ENCODE measurements at places on chromosomes 7 and 10.

DNA sequence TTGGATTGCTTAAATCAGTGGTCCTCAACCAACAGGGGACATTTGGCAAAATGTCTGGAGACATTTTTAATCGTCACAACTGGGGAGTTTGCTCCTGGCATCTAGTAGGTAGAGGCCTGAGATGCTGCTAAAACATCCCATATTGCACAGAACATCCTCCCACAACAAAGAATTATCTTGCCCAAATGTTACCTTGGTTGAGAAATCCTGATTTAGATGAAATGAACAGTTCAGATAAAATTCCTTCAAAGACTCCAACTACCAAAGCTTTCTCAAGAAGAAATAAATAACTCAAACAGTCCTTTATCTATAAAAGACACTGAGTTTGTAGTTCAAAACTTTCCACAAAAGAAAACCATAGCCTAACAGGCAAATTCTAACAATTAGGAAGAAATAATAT is 160.9 kb downstream of the SNX13 start:
- no peak for DNase-seq

DNA sequence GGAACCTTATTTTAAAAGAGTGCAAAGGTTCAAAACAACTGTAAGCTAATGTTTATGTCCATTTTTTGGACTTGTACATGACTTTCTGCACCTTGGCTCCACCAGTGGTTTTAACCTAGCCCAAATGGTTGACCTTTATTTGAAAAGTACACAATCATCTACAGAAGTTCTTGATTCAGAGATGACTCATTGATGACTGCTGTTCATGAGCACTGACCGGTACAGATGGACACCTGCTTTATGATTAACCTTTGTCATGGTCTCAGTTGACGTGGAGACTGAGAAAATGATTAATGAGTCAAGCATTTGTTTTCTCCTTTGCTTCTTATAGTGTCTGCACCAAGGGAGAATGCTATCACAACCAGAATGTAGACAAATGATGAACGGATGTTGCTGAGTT is 55.7 kb upstream of the PTER start:
- peak; percentile 11 for DNase-seq

- no peak for DNase-seq
Measured at GRCh38 chr7:141699860-141700259, 2.1 kb downstream of the DENND11 start.

GRCh38 chr7:26534649-26535482 is 243.2 kb downstream of the SNX10 start:
- no peak for DNase-seq

DNA sequence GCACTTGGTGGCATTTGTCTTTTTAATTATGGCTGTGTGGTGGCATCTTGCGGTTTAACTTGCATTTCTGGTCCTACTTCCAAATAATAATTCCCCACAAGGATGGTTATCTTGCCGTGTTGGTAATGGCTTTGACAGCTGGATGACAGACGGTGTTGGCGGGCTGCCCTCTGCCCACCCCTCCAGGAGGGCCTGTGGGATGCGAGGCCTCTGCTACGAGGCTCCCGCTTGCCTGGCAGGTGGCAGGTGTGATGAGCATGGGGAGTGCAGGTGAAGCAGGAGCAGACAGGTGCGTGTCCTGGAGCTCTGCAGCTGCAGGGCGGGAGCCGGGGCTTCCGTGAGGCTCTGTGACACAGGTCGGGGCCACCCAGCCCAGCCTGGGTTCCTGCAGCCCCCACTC is 11.8 kb downstream of the INPP5A start:
- no peak for DNase-seq

DNA sequence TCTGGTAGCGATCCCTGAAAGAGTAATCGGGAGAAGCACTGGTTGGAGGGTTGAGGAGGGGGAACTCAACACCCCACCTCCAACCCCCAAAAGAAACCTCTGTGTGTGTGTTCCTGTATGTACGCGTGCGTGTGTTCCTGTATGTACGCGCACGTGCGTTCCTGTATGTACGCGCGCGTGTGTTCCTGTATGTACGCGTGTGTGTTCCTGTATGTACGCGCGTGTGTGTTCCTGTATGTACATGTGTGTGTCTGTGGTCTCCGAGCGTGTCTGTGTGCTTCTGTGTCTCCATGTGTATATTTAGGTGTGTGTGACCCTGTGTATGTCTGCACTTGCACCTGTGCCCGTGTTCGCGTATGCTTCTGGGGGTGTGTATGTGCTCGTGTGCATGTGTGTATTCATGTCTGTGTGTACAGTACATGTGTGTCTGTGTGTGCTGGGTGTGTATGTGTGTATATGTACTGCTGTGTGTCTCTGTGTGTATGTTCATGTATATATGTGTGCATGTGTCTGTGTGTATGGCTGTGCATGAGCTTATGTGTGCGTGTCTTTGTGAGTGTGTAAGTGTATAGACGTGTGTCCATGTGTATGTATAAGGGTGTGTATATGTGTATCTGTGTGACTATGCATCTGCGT is 42.9 kb upstream of the KLF6 start:
- DNase-seq = no peak

GRCh38 chr10:11687357-11687771 is 54.8 kb upstream of the ECHDC3 start:
- DNase-seq = no peak

DNA sequence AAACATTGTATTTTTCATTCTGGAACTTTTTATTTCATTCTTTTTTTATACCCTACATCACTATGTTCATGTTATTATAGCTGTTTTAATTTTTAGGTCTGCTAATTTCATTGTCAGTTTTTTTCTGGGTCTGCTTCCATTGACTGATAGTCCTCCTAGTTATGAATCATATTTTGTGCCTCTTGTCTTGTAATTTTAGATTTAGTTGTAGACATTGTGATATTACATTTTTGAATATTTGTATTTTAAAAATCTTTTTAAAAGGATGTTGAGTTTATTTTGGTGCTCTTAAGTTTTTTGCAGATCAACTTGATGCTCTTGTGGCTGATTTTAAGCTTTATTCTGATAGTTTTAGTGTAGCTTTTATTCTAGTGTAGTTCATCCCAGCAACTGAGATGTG is 57.6 kb downstream of the BTRC start:
- DNase-seq = no peak

DNA sequence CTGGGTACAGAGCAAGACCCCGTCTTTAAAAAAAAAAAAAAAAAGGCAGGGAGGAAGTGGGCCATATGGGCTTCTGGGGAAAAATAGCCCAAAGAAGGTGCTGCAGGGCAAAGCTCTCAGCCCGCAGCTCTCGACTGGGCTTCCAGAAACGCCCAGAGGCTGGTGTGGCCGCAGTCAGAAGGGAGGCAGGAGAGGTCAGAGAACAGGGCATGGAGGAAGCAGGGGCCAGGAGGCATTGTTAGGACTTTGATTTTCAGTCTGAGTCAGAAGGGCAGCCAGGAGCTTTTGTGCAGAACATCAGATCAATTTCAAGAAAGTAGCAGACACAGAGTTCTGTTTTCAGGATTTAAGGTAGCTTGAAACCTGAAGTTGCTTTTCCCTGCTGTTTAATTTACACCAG is 35.3 kb upstream of the CYTH3 start:
- DNase-seq = no peak

- DNase-seq = no peak
Measured at GRCh38 chr7:137001478-137001877, 133.0 kb downstream of the CHRM2 start.

DNA sequence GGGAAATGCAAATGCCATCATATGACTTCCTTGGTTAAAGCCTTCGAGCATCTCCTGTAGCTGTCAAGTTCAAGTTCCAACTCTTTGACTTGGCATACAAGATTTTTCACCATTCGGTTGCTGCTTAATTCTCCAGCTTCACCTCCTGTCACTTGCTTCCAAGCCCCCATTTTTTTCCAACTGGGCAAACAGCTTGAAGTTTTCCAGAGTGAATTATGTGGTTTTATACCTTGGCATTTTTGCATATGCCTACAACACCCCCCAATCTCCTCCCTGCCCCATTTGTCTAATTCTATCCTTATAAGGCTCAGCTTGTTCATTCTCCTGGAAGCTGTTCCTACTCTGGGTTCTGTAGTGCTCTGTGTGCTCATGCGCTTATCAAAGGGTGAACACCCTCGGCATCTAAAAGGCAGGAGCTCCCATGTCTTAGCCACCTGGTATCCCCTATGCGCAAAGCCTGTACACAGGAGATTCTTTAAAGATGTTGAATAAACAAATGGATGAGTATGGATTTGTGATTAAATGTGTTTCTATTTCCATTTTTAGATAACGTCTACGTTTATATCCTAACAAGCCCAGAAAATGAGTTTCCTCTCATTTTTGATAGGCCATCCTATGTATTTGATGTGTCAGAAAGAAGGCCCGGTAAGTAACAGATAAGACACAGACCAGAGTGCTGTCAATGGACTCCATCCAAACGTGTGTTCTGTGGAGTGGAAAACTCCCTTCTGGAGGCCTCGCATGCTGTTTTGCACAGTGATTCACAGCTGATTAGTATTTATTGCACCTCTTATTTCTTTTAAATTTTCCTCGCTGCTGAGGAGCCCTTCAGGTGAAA is 52.5 kb downstream of the CDHR3 start:
- DNase-seq = no peak

DNA sequence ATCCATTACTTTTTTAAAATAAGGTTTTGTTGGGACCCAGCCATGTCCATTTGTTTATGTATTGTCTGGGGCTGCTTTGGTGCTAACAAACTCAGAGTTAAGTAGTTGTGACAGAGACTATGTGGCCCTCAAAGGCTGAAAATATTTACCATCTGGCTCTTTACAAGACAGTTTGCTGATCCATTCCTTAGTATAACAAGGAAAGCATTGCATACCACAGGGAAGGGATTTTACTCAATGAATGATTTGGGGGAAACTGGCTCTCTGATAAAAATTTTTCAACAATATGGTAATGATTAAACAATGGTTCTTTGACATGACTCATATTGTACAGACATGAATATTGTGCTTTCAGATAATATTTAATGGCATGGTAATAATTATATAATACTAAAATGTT is 738.1 kb downstream of the KCNMA1 start:
- peak; percentile 14 for DNase-seq

DNA sequence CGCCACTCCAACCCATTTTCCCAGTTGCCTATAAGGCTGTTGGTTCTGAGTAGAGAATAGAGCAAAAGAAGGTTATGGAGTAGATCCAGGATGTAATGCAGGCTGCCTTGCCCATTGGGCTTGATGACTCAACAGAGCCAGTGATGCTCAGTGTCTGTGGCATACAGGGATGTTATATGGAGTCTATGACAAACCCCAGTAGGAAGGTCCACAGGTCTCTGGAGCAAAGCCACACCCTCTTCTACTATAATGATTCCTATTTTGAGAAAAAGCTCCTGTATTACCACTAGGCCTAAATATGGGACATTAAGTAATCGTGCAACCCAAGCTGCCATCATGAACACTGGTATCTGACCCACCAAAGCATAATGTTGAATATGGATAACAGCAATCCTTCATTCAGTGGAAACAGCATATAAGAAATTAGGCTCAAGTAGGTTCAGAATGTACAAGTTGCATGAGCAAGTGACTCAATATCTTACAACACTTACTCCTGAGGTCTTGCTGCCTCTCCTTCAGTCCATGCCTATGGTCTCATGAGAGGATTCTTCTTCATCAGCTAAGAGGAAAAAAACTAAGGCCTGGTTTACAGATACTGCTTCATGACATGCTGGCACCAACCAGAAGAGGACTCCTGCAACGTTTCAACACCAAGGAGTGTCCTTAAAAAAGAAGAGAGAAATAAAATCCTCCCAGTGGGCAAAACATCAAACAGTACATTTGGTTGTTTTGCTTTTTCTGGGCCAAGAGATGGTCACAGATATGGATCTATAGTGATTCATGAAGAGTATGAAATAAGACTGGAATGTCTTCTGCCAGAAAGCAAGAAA is 14.8 kb upstream of the FHIP2A start:
- no peak for DNase-seq

GRCh38 chr7:29372351-29373090 is 177.9 kb downstream of the CHN2 start:
- DNase-seq = peak; percentile 6

GRCh38 chr10:350981-351501 is 215.8 kb downstream of the ZMYND11 start:
- no peak for DNase-seq

DNA sequence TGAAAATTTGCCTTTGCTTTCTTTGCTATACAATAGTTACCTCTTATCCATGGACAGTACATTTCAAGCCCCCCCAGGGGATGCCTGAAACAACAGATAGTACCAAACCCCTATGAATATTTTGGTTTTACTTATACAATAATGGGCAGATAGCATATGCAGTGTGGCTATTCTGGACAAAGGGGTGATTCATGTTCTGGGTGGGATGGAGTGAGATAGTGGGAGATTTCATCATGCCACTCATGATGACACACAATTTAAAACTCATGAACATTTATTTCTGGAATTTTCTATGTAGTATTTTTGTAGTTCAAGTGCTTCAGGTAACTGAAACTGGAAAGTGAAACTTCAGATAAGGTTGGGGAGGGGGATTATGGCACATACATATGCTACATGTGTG is 12.0 kb downstream of the STARD3NL start:
- DNase-seq = no peak

DNA sequence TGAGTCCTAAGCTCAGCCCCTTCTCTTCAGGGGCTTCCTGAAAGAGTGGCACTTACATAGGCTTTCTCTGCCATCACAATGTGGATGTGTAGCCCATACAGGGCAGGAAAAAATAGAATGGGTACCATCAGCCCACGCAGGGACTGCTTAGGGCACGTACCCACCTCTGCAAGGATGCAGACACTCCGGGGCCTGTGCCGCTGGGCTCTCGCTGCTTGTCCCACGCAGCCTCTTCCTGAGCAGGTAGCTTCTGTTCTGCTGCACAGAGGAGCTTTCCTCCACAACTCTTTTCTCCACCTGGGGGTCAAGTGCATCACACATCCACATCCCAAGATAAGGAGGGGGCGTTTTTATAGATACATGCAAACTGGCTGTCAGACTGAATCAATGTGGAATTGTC is 34.3 kb downstream of the FRMPD2 start:
- DNase-seq = no peak

GRCh38 chr10:19764111-19764510 is 52.1 kb upstream of the PLXDC2 start:
- no peak for DNase-seq

DNA sequence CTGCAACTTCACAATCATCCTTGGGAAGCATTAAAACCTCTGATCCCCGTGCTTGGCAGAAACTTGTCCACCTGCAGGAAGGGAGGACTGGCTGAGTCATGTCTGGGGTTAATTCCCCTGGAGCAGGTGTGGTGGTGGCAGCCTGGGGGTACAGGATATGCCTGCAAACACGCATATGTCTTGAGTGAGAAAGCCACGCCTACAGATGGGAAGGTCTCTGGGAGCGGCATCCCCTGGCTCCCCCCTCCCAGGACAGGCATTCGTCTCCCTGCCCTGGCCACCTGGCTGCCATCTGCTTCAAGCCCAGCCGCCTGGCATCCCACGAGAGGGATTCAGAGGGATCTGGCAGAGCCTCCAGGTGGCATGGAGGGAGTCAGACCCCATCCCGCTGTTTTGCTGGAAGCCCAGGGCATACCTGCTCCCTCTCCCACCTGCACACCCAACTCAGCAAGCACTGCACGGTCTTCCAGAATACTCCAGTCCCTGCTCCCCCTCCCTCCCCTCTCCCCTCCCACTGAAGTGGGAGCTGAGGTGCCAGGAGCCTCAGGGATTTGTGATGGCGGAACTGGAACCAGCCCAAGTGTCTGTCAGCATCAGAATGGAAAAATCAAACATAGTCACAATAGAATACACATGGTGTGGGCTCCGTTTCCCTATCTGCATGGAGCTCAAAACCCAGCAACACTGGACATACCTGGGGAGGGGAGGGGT is 61.0 kb downstream of the CAMK2B start:
- no peak for DNase-seq
